ENCODE measurements at places on chromosomes 1 and 21.

DNA sequence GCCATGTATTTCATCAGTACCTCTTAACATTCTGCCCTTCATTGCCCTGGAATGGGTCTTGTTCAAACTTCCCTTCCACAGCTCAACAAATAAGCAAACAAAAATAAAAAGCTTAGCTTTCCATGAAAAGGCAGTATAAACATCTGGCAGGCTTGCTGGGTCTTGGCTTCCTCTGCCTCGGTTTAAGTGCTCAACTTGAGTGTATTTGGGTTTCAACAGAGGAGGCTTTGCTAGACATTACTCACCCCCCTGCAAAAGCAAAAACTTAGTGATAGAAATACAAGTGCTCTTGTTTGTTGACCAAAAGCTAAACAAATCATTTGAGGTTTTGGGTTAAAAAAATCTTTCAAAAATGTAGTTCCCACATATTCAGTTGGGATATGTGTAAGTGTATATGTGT is 518.5 kb downstream of the PLPP3 start:
- no peak for DNase-seq

GRCh38 chr1:48251821-48252220 is 29.3 kb downstream of the SLC5A9 start:
- DNase-seq = no peak

DNA sequence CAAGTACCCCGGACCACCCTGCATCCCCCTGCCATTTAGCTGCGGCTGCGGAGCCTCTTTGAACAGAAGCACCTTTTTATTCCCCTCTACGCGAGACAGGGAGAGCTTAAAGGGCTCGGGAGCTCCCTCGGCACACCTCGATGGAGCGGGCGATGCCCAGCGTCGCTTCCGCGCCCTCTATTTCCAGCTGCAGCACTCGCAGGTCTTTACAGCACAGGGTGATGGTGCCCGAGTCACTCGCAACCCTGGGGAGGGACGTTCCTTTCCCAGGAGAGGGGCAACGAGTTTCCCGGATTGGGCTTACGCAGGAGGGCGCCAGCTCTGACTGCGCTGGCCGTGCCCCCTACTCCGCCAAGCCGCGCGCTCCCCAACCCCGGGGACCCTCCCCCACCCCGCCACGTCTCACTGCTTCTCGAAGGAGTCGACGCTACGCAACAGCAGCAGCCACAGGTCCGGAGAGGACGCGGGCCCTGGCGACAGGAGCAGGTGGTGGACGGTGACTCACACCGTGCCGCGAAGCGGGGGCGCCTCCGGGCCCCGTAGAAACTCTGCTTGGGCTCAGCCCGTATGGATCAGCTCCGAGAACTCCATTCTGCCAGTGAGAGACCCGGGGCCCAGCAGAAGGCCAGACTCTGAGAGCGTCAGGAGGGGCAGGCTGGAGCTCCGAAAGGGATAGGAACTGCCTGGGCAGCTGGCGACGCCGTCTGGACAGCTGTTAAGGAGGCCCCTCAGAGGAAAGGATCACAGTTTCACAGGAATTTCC is 5.8 kb upstream of the FAM167B start:
- no peak for DNase-seq

DNA sequence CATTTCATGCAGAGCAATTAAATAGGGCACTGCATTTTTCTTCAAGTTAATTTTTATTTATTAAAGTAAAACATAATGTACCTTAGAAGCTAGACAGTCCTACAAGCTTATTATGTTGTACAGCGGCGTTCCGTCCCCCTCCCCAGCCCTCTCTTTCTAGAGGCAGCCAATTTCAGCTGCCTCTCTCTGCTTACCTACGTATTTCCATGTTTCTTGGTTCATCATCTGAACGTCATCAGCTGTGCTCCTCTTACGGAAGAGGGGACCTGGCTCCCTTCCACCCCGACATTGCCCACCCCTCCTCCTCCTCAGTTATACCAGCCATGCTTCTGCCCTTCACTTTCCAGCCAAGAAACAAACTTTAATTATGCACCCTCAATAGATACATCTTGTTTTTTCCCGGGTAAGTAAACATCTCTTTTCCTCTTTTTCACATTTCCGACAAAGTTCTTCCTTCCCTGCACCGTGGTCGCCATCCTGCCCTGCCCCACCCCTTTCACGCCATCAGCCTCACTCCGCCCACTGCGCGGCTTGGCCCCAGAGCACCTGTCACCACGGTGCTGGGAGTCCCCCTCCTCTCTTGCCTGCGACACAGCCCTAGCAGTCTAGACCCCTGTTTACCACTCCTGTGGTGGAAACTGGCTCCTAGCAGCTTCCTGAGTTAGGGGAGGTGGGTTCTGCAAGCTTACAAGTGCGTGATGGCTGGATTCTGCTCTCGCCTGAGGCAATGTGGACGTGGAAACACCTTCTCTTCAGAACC is 57.9 kb downstream of the SLC37A1 start:
- no peak for DNase-seq

DNA sequence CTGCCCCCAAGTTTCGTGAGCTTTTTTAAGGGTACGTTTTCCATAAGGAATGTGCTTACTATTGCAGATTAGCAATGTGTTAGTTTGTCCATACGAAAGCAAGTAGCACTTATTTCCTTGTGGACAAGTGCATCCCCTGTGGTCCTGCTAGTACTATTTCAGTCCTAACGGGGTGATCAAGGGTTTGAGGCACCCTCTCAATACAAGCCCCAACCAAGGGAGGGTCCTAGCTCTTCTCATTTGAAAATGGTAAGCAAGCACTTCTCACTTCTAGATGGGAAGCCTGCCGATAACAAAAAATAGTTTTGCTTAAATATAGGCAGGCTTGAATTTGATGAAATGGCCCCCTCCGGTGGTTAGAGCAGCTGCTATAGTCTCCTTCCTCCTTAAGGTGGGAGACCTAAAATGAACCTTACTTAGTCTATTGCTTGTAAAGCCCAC is 64.0 kb upstream of the HMCN1 start:
- peak; percentile 27 for DNase-seq

- DNase-seq = no peak
Measured at GRCh38 chr1:109079240-109079622, 3.4 kb upstream of the TAF13 start.

DNA sequence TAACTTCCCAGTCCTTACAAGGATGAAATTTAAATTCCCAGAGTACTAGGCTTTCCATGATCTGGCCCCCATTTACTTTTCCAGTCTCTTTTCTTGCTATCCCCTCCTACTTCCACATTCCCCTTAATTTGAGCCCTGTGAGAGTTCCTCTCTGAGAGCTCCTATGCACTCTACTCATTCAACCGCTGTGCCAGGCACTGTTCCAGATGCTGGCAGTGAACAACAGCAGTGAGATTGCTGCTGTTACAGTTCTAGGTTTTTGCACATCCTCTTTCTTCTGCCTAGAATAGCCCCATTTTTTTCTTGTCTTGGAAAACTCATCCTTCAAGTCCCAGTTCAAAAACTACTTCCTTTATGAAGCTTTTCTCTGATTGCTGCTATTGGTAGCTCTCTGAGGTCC is 18.8 kb downstream of the ATF6 start:
- DNase-seq = no peak
